ENCODE measurements at places on chromosomes 7 and 10. TPM values are rescaled to one million over a fixed set of nuclear protein-coding genes. Genes with fewer than 3 reads are reported as not detected.

PRPS1L1 gene
- total RNA-seq, result not detected

TMEM225B gene
- total RNA-seq, result 2.1 TPM

DNA sequence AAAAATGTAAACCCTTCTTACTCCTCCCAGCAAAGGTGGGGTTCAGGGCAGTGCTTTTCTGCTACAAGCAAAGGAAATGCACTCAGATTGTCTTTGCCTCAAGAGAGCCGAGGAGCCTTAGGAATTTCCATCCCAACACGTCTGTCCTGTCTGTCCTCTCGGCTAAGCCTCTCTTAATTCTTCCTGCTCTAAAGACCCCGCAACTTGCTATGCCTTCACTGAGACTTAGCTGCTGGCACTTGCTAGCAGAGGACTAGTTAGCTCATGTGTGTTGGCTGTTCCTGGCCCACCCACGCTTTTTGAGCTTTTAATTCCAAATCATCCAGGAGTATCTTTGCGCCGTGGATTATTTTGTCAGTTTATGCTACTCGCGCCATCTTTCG lies 481 bp upstream of the NPM3 start:
- DNase-seq, result no peak

DNA sequence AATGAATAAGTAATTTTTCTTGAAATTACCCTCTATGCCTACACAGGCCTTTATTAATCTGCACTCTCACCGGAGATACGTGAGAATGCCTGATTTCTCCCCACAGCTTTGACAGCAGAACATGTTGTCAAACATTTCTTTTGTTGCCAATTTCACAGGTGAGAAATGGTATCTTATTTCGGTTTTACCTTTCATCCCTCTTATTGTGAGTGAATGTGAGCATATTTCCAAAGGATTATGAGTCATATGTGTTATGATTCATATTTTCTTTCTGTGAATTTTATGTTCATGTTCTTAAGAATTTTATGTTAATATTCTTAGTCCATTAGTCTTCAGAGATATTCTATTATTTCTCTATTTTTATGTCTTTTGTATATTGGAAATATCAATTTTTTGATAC lies 965.1 kb downstream of the CCSER2 start:
- no peak for DNase-seq

- no peak for DNase-seq
Observed at GRCh38 chr10:133131053-133131452, 29.0 kb upstream of the KNDC1 start.
